Suppressor macrophage treated with lipopolysaccharide for 4 hours (primary cell): ENCODE measurements at places on chromosomes 12 and 14.

DNA sequence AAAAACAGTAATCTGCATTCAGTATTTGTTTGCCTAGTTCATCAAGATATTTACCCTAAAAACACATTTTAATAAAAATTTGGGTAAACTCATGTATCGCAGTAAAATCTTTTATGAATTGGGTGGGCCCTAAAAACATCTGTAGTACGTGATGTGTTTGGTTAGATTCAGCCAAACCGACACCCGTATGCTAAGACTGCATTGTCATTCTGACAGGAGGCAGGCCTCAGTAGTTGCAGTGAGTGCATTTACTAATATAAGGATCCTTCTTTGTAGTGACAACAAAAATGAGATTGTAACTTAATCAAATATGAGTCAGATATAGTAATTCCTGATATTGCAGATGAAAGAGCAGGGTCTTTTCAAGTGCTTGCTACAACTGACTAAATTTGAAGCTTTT is 191.8 kb downstream of the SLC16A7 start:
- no peak for DNase-seq

DNA sequence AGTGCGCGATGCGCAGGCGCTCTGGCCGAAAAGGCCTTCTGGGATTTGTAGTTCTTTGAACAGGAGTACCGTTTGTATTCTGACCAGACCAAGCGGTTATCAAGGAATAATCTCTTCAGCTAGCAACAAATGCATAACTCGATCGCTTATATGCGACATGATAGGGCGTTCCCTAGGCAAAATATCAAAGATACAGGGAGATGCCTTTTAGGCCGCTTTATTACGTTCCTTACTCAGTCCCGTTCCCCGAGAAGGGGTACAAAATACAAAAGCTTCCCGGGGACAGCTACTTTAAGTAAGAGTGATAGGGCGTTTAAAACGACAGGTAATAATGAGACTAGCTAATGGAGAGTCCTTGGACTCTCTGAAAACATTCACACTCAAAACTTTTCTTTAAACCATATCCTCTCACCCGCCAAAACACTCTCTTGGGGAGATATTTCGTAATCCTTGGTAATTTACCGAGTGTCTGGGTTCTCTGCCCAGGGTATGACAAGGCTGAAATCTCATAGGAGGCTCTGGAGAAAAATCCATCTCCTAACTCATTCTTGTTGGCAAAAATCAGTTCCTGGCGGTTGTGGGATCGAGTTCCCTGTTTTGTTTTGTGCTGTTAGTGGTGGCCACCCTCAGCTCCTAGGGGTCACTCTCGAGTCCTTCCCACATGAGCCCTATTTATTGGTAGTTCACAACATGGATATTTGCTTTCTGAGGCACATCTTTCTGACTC is 412 bp upstream of the SNW1 start:
- DNase-seq: peak; percentile 52

DNA sequence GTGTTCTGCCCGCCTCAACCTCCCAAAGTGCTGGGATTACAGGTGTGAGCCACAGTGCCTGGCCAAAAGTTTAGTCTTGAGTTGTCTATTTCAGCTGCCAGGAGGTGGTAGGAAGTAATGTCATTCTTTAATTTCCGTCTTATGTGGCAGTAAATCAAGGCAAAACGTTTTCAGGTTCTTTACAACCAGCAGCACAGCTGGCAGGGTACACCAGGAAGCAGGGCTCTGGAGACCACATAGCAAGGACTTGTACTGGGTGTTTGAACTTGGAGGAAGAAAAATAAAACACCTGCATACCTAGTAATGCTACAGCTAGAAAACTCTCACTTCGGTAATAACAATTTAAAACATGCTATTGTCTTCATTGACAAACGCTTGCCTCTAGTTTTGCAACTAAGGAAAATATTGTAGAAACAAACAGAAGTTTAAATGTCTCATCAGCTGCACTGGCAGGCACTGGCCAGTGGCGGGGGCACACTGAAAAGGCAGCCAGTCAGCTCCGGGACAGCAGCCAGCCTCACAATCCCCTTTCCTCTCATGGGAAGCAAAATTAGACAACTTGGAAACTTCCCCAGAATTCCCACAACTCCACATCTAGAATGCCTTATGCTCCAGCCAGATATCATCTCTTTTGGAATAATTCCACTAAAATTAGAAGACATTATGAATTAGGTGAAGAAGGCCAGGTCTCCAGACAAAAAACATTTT is 72.2 kb downstream of the CLIP1 start:
- DNase-seq: no peak

- DNase-seq: peak; percentile 70
Observed at GRCh38 chr14:64983439-64984310, 3.0 kb upstream of the FNTB start.

GRCh38 chr14:33068626-33069025 is 129.9 kb downstream of the NPAS3 start:
- no peak for DNase-seq

GRCh38 chr14:95500772-95501401 is 15.6 kb downstream of the SYNE3 start:
- no peak for DNase-seq

DNA sequence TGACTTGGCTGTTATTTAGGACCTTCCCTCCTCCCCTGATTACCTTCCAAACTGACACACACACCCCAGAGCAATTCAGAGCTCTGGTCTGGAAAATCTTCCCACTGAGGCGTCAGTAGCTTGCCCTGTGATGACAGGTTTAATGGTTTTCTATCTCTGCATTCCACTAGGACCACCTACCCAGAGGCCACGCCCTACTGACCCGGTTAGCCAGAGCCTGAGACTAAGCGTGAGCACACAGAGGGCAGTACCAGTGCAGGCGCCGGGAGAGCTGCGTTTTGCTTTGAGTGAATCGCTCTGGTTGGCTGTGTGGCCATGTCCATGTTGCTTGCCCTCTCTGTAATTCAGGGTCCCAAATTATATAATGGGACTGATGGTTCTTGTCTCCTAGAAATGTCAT is 36.2 kb upstream of the ATP2A2 start:
- no peak for DNase-seq
